ENCODE measurements at places on chromosomes 3 and 15. TPM values are rescaled to one million over a fixed set of nuclear protein-coding genes. Genes with fewer than 3 reads are reported as not detected.
A peak's percentile ranks its signal among the peaks of the same experiment; 100 is the strongest.

The PPP1R14D gene
- total RNA-seq, result not detected

The CHSY1 gene
- 31.3 TPM for total RNA-seq

- H3K27ac ChIP-seq, result no peak overlapping the region
- H3K4me1 ChIP-seq, result peaks cover 28% of the 10 kb centered on the region
Observed at GRCh38 chr3:74265069-74265468, 349.4 kb downstream of the CNTN3 start.

DNA sequence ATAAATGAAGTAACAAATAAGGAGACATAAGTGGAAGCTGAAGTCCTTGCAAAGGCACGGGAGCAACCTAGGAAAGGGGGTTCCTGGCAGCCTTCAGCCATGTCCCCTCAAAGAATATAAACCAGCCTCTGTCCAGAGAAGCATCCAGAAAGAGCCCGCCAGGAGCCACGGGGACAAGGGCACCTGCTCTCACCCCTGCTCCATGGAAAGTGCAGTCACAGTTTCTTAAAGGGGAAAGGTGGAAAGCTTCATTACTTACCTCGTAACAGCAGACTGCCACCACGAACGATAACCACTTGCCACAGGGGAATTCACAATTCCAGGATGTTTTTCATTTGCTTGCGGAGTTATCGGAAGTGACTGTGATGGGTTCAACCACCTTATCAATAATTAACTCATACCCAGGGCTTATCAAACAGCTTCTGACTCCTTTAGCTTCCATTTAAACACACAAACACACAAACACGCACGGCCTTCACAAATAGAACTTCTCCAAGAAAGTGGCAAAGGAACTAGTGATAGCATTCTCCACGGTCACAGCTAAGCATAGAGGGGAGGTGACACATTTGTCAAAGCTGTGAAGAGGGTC is 134.2 kb upstream of the IGF1R start:
- no peaks in the 10 kb centered on the region for H3K4me1 ChIP-seq
- no peaks in the 10 kb centered on the region for H3K36me3 ChIP-seq
- no peak overlapping the region for H3K27ac ChIP-seq
- H3K27me3 ChIP-seq, result no peaks in the 10 kb centered on the region

DNA sequence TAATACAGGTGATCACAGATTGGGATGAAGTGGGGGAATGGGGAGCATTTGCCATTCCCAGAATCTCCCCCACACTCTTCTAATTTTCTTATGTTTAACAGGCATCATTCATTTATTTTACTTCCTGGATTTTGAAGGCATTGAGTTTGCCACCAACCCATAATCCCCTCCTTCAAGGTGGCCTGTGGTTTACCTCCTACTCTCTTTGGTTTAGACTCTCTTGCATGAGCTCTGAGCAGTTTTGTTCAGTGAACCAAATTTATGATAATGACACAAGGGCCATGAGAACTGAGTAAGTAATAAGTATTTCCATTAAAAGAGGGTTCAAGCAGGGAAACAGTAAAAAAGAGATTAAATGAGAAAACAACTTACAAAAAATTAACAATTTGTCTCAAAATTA is 703.1 kb upstream of the CFAP20DC start:
- no peak for DNase-seq
- H3K4me3 ChIP-seq, result no peak overlapping the region
- no peak overlapping the region for H3K27ac ChIP-seq

DNA sequence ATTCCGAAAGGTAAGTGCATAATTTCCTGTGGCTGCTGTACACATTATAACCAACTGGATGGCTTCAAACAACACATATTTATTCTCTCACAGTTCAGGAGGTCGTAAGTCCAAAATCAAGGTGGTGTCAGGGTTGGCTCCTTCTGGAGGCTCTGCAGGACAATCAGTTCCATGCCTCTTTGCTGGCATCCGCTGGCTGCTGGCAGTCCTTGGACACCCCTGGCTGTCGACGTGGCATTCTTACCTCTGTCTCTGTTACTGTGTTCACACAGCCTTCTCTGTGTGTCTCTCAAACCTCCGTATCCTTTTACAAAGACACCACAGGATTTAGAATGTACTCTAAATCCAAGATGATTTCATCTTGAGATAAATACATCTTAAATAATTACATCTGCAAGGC is 398.8 kb upstream of the ATP10A start:
- no peak overlapping the region for H3K4me3 ChIP-seq
- H3K36me3 ChIP-seq, result no peaks in the 10 kb centered on the region
- no peaks in the 10 kb centered on the region for H3K27me3 ChIP-seq
- H3K4me1 ChIP-seq, result no peaks in the 10 kb centered on the region
- H3K27ac ChIP-seq, result no peak overlapping the region

DNA sequence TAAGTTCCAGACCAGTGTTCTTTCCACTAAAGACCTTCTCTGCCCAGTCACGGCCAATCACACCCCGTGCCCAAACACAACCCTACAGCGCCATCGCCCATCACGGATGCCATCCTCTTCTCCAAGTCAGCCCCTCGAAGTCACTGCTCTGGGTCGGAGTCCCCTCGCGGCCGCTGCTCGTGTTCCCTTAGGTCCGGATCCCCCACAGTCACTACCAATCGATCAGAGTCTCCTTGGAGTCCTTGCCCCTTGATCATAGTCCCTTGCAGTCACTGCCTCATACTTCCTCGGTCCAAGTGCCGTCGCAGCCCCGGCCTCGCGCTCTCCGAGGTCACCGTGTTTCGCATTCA is 461 bp downstream of the PCYT1A start:
- no peaks in the 10 kb centered on the region for H3K36me3 ChIP-seq
- peaks cover 29% of the 10 kb centered on the region for H3K4me1 ChIP-seq
- no peaks in the 10 kb centered on the region for H3K27me3 ChIP-seq
- H3K27ac ChIP-seq, result peak overlapping the region; percentile 90
- H3K4me3 ChIP-seq, result peak overlapping the region; percentile 95
- DNase-seq, result peak; percentile 61

GRCh38 chr15:77556622-77557021 is 76.1 kb downstream of the LINGO1 start:
- no peaks in the 10 kb centered on the region for H3K36me3 ChIP-seq
- no peak overlapping the region for H3K4me3 ChIP-seq
- no peaks in the 10 kb centered on the region for H3K27me3 ChIP-seq
- H3K4me1 ChIP-seq, result no peaks in the 10 kb centered on the region
- no peak overlapping the region for H3K27ac ChIP-seq

- H3K4me3 ChIP-seq, result no peak overlapping the region
- H3K27me3 ChIP-seq, result peaks cover 55% of the 10 kb centered on the region
- H3K27ac ChIP-seq, result no peak overlapping the region
- no peak for DNase-seq
- H3K36me3 ChIP-seq, result no peaks in the 10 kb centered on the region
- no peaks in the 10 kb centered on the region for H3K4me1 ChIP-seq
Observed at GRCh38 chr3:184541886-184542562, 19.6 kb upstream of the EPHB3 start.

- peaks cover 13% of the 10 kb centered on the region for H3K4me1 ChIP-seq
- no peaks in the 10 kb centered on the region for H3K36me3 ChIP-seq
- H3K4me3 ChIP-seq, result no peak overlapping the region
- no peaks in the 10 kb centered on the region for H3K27me3 ChIP-seq
- peak; percentile 38 for DNase-seq
Observed at GRCh38 chr3:115113367-115113766, 33.7 kb downstream of the ZBTB20 start.

DNA sequence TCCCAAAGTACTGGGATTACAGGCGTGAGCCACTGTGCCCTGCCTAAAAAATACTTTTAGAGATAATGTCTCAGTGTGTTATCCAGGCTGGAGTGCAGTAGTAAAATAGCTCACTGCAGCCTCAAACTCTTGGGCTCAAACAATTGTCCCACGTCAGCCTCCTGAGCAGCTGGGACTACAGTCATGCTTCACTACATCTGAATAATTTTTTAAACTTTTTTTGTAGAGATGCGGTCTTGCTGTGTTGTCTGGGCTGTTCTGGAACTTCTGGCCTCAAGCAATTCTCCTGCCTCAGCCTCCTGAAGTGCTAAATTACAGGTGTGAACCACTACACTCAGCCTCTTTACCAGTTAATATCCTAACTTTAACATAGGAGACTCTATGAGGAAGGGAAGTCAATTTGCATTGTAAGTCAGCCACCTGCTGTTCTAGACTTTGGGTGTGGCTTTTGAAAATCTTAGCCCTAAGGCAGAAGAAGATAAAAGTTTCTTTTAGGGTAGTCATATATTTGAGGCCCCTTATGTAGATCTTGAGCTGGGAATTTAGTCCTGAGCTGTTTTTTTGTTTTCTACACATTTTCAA is 78.2 kb upstream of the RASGRP1 start:
- DNase-seq, result no peak
- no peak overlapping the region for H3K4me3 ChIP-seq
